NCI-H1417 (cell line): ENCODE measurements at places on chromosomes 2 and 18.

GRCh38 chr2:21356086-21356856, 232.5 kb downstream of the TDRD15 start:
- DNase-seq, result no peak

- no peak for DNase-seq
These were observed 69.3 kb downstream of the SUCLG1 start for GRCh38 chr2:84389794-84390193.

- DNase-seq, result no peak
These were observed 14.1 kb upstream of the TMEFF2 start for GRCh38 chr2:192208848-192209247.

GRCh38 chr18:60675126-60675525, 302.6 kb upstream of the MC4R start:
- DNase-seq, result no peak

DNA sequence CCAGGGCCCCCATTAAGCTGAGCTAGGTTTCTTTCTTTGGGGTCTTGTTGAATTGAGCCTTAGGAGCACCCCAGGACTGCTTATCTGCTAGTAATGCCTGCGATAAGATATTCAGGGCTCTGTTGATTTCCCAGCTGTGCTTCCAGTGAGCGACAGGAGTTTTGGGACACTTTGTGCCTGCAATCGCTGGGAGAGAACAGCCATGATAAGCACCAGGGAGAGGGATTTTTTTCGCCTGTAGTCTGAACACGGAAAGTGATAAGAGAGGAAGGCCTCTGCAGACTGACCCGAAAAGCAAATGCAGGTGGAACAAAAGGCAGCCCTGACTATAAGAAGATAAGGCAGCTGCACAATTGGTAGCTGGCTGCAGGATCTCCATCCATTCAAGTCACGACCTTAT, 244.3 kb downstream of the CNTNAP5 start:
- DNase-seq, result no peak

DNA sequence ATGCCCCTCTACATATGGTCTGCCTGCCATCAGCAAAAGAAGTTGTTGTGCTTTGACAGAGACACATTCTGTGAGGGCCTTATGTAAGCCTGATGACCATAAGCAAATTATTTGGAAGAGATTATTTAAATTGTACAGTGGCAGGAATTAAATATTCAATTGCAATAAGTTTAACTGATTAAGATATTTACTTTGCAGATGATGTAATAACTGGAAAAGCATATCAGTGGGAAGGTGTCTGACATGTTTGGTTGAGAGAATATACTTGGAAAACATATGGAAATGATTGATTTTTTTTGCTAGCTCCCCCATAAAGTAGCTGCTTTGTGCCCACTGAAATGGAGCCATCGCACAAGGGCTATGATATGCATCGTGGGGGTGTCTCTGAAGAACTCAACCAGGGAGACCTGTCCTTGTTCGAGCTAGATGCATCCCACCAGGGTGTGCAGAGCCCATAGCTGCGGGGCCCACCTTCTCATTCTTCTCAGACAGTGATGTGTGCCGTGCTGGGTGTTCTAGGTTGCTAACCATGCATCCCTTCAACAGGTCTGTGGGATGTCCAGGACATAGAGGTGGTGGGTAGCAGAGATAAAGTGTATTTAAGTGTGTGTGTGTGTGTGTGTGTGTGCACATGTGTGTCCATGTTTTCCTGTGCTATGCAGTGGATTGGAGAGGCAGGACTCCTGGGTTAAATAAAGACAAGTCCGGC, 90.4 kb upstream of the PARD3B start:
- DNase-seq, result no peak

- no peak for DNase-seq
These were observed 26.0 kb upstream of the ATOH8 start for GRCh38 chr2:85727798-85728197.

DNA sequence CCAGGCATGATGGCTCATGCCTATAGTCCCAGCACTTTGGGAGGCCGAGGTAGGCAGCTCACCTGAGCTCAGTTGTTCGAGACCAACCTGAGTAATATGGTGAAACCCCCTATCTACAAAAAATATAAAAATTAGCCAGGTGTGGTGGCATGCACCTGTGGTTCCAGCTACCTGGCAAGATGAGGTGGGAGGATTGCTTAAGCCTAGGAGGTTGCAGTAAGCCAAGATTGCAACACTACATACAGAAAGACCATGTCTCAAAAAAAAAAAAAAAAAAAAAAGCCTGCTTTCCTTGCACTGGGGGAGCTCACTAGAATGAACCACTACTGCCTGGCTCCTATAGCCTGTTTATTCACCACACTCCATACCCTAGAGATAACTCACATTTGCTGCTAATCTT, 7.4 kb upstream of the MAT2A start:
- no peak for DNase-seq
